ENCODE measurements at places on chromosomes 5 and 9. TPM values are rescaled to one million over a fixed set of nuclear protein-coding genes. Genes with fewer than 3 reads are reported as not detected.
A peak's percentile ranks its signal among the peaks of the same experiment; 100 is the strongest.

DNA sequence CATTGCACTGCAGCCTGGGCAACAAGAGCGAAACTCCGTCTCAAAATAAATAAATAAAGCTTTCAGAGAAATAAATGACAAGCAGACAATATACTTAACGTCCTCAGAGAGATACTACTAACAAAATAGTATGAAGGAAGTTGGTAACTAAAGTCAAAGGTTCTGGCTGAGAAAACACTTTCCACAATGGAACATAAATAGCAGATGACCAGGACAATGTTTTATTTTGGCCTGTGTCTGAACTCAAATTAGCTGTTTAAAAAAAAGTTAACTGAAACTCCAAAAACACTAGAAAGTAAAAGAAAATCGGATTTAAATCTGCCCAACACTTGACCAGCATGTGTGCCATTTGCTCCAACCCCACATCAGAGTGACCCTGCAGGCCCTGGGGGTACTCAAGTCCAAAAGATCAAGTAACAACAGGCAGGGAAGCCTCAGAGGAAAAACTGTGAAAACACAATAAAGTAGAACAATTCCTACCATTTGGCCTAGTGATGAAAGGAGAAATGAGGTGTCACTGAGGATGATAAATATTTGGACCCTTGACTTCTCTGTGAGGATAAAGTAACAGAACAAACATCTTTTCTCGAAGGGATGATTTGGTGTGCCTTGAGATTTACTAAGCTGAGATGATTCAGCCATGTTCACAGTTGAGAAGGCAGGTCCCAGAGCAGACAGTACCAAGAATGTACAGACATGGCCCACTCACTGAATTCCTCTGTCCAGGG lies 47.7 kb downstream of the LHFPL2 start:
- H3K4me3 ChIP-seq = no peak overlapping the region
- peaks cover 2% of the 10 kb centered on the region for H3K27me3 ChIP-seq
- peaks cover 70% of the 10 kb centered on the region for H3K4me1 ChIP-seq
- H3K36me3 ChIP-seq = no peaks in the 10 kb centered on the region

GRCh38 chr5:145283141-145283810 lies 551.9 kb downstream of the PRELID2 start:
- no peak for DNase-seq
- no peak overlapping the region for H3K4me3 ChIP-seq
- no peaks in the 10 kb centered on the region for H3K36me3 ChIP-seq
- peaks cover 12% of the 10 kb centered on the region for H3K4me1 ChIP-seq
- H3K27ac ChIP-seq = no peak overlapping the region
- H3K27me3 ChIP-seq = no peaks in the 10 kb centered on the region

DNA sequence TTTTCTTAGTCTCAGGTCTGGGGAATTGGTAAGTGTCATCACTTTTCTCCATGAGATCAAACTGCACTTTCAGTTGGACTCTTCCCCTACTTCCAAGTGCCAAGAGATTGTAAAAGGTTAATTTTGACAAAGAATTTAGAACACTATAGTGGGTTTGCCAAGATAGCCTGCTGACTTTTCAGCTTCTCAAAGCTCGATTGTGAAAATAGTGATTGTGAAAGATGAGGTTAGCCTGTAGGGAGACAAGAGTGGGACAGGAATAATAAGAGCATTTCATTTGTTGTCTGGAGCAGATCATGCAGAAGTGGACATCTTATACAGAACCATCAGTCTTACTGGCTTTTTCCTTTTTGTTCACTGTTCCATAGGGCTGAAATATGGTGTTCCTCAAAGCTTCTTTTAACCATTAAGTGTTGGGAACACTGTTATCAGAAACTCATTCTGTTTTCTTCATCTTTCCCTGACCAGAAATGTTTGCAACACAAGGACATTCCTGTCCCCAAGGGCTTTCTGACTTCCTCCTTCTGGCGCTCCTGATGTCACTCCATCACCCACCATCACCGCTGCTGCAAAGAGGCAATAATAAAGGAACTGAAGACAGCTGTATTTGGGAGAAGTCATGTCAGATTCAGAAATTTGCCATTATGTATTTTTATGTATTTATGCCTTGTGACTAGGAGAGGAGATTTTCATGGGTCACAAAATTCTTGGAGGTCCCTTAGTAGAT lies 11.6 kb upstream of the SPTAN1 start:
- no peaks in the 10 kb centered on the region for H3K27me3 ChIP-seq
- DNase-seq = no peak
- no peak overlapping the region for H3K4me3 ChIP-seq
- no peaks in the 10 kb centered on the region for H3K4me1 ChIP-seq
- peaks cover 35% of the 10 kb centered on the region for H3K36me3 ChIP-seq

DNA sequence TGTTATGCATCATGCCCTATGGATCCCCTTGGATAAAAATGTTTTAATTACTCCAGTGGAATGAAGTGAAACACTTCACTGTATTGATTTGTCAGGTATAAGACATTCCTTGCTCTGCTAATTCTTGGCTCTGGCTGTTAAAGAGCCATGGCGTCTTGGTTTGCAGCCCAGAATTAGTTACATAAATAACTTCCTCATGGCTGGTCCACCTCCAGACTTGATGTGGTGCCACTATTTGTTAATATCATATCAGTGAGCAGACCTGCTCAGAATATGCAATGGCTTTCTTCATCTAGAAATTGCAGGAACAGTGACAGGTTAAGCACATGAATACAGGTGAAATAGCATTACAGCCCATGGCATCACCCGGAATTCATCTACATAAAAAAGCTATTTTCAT lies 446.9 kb upstream of the GRIN3A start:
- H3K27ac ChIP-seq = no peak overlapping the region
- H3K4me1 ChIP-seq = no peaks in the 10 kb centered on the region
- no peak overlapping the region for H3K4me3 ChIP-seq
- no peak for DNase-seq
- no peaks in the 10 kb centered on the region for H3K27me3 ChIP-seq
- peaks cover 4% of the 10 kb centered on the region for H3K36me3 ChIP-seq

GRCh38 chr5:40354171-40354570 lies 325.5 kb upstream of the PTGER4 start:
- no peak for DNase-seq
- H3K27me3 ChIP-seq = peaks cover 3% of the 10 kb centered on the region
- no peak overlapping the region for H3K27ac ChIP-seq
- no peak overlapping the region for H3K4me3 ChIP-seq
- H3K36me3 ChIP-seq = peaks cover 15% of the 10 kb centered on the region

GRCh38 chr5:158116965-158117364 lies 258.0 kb upstream of the CLINT1 start:
- no peaks in the 10 kb centered on the region for H3K4me1 ChIP-seq
- no peak overlapping the region for H3K4me3 ChIP-seq
- H3K36me3 ChIP-seq = no peaks in the 10 kb centered on the region
- no peaks in the 10 kb centered on the region for H3K27me3 ChIP-seq
- DNase-seq = no peak

DNA sequence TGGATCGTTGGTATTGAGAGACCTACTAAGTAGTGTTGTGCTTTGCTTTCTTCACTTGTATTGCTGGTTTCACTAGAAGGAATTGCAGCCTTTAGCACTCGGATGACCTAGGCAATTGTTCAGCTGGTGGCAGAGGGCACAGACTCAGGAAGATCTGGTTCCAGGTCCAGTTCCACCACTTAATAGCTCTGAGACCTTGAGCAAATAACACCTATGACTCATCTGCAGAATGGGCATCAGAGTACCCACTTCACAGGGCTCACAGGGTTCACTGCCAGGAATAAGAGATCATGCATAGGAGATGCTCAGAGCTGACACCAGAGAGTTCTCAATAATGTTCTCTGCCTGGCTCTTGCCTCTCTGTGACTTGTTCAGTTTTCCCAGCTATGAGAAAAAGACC lies 133.6 kb downstream of the SIL1 start:
- no peak for DNase-seq
- H3K36me3 ChIP-seq = no peaks in the 10 kb centered on the region
- no peak overlapping the region for H3K27ac ChIP-seq
- no peak overlapping the region for H3K4me3 ChIP-seq
- H3K27me3 ChIP-seq = no peaks in the 10 kb centered on the region
- peaks cover 47% of the 10 kb centered on the region for H3K4me1 ChIP-seq

DNA sequence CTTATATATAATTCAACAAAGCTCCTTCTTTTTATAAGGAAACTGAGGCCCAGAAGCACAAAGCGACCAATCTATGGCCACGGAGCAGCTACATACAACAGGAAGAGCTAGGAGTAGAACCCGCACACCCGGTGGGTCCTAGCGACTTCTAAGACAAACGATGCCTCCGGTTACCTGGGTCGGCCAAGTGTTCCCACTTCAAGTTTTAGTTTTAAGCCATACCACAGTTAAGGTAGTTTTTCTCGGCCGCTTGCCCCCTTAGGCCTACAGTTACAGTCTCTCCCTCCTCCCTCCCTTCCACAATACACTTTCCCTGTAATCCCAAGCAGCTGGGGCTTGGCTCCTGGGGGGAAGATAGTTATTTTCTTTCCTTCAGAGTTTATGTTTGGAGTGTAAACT lies 533 bp downstream of the SREK1IP1 start:
- H3K4me1 ChIP-seq = peaks cover 42% of the 10 kb centered on the region
- peaks cover 6% of the 10 kb centered on the region for H3K36me3 ChIP-seq
- peak overlapping the region; percentile 97 for H3K27ac ChIP-seq
- H3K27me3 ChIP-seq = no peaks in the 10 kb centered on the region
- DNase-seq = no peak

DNA sequence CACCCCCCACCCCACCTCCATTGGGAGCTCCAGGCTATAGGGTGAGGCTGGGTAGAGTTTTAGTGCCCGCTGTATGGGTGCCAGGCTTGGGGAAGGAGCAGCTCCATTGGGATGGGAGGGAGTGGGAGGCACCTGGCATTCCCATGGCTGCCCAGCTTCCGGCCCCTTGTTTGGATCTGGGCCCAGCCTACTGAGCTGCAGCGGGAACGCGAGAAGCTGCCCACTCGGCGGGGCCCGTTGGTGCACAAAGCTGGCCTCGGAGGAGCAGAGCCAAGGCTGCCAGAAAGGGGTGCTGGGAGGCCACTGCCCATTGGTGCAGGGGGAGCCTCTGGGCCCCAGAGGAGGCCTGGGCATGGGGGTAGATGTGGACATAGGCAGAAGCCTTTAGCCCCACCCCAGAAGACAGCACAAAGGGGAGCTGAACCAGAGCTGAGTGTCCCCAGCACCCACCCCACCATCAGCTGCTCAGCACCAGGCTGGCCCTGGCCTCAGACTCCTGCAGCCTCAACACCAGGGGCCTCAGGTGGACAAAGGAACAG lies 4.4 kb downstream of the LCN9 start:
- no peaks in the 10 kb centered on the region for H3K36me3 ChIP-seq
- no peak for DNase-seq
- H3K27me3 ChIP-seq = no peaks in the 10 kb centered on the region

- H3K36me3 ChIP-seq = peaks cover 23% of the 10 kb centered on the region
- no peak overlapping the region for H3K27ac ChIP-seq
- peaks cover 4% of the 10 kb centered on the region for H3K27me3 ChIP-seq
- no peak overlapping the region for H3K4me3 ChIP-seq
- H3K4me1 ChIP-seq = no peaks in the 10 kb centered on the region
Measured at GRCh38 chr5:172090976-172091547, 84.6 kb upstream of the FBXW11 start.

DNA sequence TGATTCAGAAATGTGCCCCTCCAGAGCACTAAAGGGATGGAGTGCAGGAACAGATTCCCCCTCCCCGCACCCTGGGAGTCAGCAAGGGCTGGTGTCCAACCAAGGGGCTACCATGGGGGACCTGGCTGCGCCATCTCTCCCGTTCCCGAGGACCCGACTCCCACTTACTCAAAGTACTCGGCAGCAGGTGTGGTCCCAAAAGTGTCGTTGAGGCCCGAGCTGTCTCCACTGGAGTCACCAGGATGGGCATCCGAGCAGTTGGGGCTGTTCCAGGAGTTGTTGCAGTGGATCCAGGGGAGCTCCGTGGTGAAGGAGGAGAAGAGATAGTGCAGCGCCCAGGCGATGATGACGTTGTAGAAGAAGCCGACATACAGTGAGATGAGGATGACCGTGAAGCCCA lies 12.9 kb downstream of the SLC6A3 start:
- peaks cover 23% of the 10 kb centered on the region for H3K36me3 ChIP-seq
- H3K4me3 ChIP-seq = no peak overlapping the region
- no peak overlapping the region for H3K27ac ChIP-seq
- peaks cover 11% of the 10 kb centered on the region for H3K27me3 ChIP-seq
- no peak for DNase-seq
- peaks cover 4% of the 10 kb centered on the region for H3K4me1 ChIP-seq

- H3K27ac ChIP-seq = no peak overlapping the region
- H3K36me3 ChIP-seq = no peaks in the 10 kb centered on the region
- no peak for DNase-seq
Measured at GRCh38 chr5:74833537-74834266, 32.5 kb downstream of the FAM169A start.

DNA sequence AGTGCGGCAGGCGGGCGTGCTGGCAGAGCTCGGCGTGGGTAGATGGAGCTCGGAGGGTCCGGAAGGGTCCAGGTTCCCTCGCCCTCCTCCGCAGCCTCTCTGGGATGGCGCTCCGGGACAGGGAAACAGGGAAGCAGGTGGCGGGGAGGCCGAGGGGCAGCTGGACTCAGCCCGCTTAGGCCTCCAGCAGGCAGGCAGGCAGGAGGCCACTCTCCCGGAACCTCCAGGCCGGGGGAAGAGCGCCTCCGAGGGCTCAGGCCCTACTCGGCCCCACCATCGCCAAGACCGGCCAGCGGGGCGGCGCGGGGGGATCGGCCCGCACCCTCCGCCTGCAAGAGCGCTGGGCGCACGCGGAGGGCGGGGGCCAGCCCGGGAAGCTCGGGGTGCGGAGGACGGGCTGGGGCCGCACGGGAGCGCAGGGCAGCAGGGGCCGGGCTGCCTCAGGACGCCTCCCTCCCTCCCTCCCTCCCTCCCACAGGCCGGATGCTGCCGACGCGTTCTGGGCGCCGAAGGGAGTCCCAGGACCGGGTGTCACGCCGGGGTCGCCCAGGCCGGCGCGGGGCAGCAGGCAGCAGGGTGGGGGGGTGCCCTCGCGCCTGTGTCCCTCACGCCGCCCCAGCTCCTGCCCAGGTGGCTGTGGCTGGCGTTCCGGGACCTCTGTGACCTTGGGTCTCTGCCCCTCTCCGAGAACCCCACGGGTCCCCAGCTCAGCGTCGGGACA lies 977 bp downstream of the MGAT4B start:
- H3K4me3 ChIP-seq = peak overlapping the region; percentile 91
- peaks cover 22% of the 10 kb centered on the region for H3K4me1 ChIP-seq
- no peaks in the 10 kb centered on the region for H3K27me3 ChIP-seq
- DNase-seq = no peak

GRCh38 chr5:96657068-96657467 lies 5.1 kb upstream of the CAST start:
- H3K4me3 ChIP-seq = peak overlapping the region; percentile 57
- H3K36me3 ChIP-seq = no peaks in the 10 kb centered on the region
- peaks cover 76% of the 10 kb centered on the region for H3K4me1 ChIP-seq
- no peaks in the 10 kb centered on the region for H3K27me3 ChIP-seq
- H3K27ac ChIP-seq = peak overlapping the region; percentile 70
- DNase-seq = peak; percentile 91

The PCDHGB2 gene
- total RNA-seq = 9.6 TPM

The SHOC1 gene
- total RNA-seq = not detected

The GARIN3 gene
- not detected for total RNA-seq

The FAM221B gene
- not detected for total RNA-seq

The PIK3R1 gene
- total RNA-seq = 26.4 TPM

The NTNG2 gene
- 0.84 TPM for total RNA-seq

The ANKRD31 gene
- total RNA-seq = not detected

The DMRT3 gene
- not detected for total RNA-seq

The RASGRF2 gene
- 0.63 TPM for total RNA-seq

The UBTD2 gene
- 17.5 TPM for total RNA-seq

The TENT4A gene
- 19.0 TPM for total RNA-seq

All from HFFc6 (cell line).